CD14-positive monocyte (primary cell): ENCODE measurements at places on chromosomes 3 and 15. TPM values are rescaled to one million over a fixed set of nuclear protein-coding genes. Genes with fewer than 3 reads are reported as not detected.

- no peak overlapping the region for H3K4me3 ChIP-seq
- no peak overlapping the region for H3K27ac ChIP-seq
- no peaks in the 10 kb centered on the region for H3K27me3 ChIP-seq
- no peaks in the 10 kb centered on the region for H3K36me3 ChIP-seq
Observed at GRCh38 chr3:133191818-133192217, 153.6 kb downstream of the TMEM108 start.

- H3K27me3 ChIP-seq = no peaks in the 10 kb centered on the region
- DNase-seq = no peak
- no peaks in the 10 kb centered on the region for H3K36me3 ChIP-seq
- no peaks in the 10 kb centered on the region for H3K4me1 ChIP-seq
- H3K4me3 ChIP-seq = no peak overlapping the region
Observed at GRCh38 chr3:190442240-190442639, 7.5 kb downstream of the TMEM207 start.

DNA sequence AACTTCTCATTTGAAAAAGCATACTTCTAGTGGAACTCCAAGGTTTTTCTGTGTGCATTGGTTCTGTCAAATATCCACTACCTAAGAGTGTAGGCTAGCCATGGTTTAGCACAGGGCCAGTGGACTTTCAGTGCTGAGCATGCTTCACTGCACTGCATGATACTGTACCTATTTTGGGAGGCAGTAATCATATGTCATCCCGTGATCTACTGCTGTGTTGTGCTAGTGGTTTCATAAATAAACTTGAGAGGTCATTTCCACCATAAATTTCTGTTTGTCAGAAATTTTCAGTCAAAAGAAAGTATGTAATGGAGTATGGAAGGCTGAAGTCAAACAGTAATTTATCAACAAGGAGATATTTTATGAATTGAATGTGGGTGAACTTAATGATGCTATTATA, 203.6 kb downstream of the ROBO1 start:
- no peaks in the 10 kb centered on the region for H3K36me3 ChIP-seq
- H3K27ac ChIP-seq = no peak overlapping the region

GRCh38 chr3:102926618-102927017, 491.8 kb downstream of the ZPLD1 start:
- H3K4me3 ChIP-seq = no peak overlapping the region
- H3K27me3 ChIP-seq = no peaks in the 10 kb centered on the region
- H3K27ac ChIP-seq = no peak overlapping the region
- DNase-seq = no peak
- H3K4me1 ChIP-seq = no peaks in the 10 kb centered on the region

DNA sequence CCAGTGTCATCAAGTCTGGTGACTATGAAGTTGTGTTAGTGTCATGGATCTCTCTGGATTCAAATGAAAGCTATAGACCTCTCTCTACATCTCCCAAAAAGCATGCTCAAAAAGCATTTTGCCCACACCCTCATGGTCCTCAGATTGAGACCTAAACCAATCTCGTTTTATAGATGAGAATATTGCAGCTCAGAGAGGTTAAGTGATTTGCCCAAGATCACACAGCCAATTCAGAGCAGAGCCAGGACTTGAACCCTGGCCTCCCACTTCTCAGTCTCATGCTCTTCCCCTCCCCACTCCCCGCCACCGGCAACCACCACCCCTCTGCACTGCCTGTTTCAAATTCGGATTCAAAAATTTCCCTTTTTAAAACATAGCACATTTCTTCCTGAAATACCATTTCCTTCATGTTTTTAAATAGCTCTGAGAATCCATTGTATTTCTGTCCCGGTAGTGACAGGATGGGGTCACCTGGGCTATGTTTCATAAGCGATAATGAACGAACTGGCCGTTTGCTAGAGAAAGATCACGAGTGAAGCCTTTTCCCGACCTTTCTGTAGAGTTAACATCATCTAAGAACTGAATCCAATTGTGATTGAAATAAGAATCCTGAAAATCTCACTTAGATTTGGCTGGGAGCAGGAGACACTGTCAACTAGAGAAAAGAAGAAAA, 769 bp downstream of the SSUH2 start:
- H3K36me3 ChIP-seq = no peaks in the 10 kb centered on the region
- peaks cover 3% of the 10 kb centered on the region for H3K27me3 ChIP-seq
- no peak overlapping the region for H3K27ac ChIP-seq
- DNase-seq = no peak

RTP1 gene
- not detected for polyA plus RNA-seq

DNA sequence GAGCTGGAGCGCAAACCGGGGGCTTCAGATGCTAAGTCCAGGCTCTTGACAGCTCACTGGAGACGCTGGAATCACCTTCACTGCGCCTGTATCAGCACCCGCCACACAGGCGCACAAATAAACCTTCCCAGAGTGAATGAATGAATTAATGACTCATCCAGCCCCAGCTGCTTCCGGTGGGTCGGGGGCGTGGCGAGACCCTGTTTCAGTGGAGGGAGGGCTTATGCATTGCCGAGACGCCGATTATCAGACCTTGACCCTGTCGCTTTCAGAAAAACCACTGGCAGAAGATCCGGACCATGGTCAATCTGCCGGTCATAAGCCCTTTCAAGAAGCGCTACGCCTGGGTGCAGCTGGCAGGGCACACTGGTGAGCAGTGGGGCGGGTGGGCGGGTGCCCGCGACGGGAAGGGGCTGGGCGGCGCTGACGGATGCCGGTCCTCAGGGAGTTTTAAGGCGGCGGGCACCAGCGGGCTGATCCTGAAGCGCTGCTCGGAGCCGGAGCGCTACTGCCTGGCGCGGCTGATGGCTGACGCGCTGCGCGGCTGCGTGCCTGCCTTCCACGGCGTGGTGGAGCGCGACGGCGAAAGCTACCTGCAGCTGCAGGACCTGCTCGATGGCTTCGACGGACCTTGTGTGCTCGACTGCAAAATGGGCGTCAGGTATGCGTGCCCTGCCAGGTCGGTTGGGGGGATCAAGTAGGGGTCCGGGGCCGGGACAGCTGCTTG, 7.7 kb downstream of the ITPKA start:
- peaks cover 37% of the 10 kb centered on the region for H3K27me3 ChIP-seq
- H3K4me1 ChIP-seq = peaks cover 24% of the 10 kb centered on the region
- H3K4me3 ChIP-seq = no peak overlapping the region
- H3K27ac ChIP-seq = no peak overlapping the region

DNA sequence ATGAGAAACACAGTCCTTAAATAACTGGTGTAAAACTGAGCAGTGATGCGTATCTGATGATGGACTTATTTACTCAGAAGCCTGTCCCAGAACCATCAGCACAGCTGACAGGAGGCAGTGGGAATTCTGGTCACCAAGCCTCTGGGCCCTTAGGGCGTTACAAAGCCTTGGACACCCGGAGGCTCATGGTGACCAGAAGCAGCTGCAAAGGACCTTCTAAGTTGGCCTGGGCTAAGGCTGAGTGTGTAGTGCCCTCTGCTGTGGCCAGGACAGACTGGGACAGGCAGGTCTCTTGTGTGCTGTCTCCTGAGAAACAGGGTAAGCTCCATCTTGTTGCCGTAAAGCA, 168.9 kb downstream of the ATP10A start:
- no peak overlapping the region for H3K27ac ChIP-seq
- DNase-seq = no peak
